Sigmoid colon (tissue), 7 donors: ENCODE measurements at places on chromosomes 6 and 20. TPM values are rescaled to one million over a fixed set of nuclear protein-coding genes. Genes with fewer than 3 reads are reported as not detected.

Gene GJA10
- total RNA-seq: not detected

Gene NKX2-4
- total RNA-seq: not detected

Gene C20orf204
- total RNA-seq: 1.1 TPM

Gene AK9
- total RNA-seq: 16.6 TPM

Gene ULBP1
- total RNA-seq: not detected

Gene ZSCAN16
- total RNA-seq: 1.4 TPM

Gene PTPRA
- total RNA-seq: 80.0 TPM

Gene SLC52A3
- total RNA-seq: 0.36 TPM

Gene SLC18B1
- total RNA-seq: 9.1 TPM

Gene GHRH
- not detected for total RNA-seq

Gene CLIC5
- total RNA-seq: 1.8 TPM

Gene RFX6
- total RNA-seq: not detected

DNA sequence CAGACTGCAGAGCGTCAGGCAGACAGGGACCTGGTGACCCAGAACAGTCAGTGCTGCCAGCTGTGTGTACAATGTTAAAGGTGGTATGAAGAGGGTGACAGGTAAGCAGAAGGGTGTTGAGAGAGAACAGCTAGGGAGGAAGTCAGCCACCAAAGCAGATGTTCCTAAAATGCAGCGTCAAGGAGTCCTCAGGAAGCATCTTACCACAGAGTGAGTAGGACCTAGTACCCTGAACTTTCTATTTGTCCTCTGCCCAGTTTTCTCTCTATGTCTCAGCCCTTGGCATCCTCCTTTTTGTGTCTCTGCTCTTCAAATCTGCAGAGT, 14.2 kb downstream of the STMND1 start:
- DNase-seq: no peak

DNA sequence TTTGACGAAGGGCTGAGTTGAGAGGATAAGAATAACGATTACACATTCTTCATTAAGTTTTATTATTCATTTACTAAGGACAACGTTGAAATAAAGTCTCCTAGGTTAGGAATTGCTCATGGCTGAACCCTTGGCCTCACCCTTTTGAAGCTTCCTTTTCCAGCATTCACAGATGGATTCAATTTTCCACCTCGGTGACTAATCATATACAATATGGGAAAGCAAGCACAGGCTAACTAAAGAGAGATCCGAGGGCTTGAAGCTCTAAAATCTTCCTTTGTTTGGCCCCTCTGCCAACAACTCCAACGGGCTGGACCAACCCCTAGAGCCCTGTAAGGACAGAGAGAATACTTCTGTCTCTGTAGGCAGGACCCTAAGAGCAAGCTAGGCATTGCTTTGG, 159.5 kb downstream of the SOD2 start:
- DNase-seq: no peak

DNA sequence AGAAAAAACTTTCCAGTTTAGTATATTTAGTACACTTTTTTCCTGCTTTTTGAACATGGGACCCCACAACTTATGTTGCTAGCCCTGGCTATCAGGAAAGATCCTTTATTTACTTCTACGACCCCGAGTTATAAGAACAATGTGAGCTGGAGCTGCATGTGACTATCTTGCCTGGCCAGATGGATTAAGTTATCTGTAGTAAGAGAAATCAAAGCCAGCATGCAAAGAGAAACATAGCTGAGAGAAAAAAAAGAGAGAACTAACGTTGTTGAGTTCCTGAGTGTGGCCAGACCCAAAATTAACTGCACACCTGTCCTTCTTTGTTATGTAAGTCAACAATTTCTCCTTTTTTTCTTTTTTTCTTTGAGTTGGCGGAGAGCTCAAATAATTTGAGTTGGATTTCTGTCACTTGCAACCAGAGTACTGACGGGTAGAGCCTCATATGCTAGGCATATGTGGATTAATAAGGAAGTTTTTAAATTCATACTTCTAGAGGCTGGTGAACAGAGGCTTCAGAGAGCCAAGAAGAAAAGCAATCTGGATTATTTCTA, 219.5 kb downstream of the HACE1 start:
- DNase-seq: no peak

- no peak for DNase-seq
These were observed 4.8 kb downstream of the FBXO30 start for GRCh38 chr6:145809785-145810184.

DNA sequence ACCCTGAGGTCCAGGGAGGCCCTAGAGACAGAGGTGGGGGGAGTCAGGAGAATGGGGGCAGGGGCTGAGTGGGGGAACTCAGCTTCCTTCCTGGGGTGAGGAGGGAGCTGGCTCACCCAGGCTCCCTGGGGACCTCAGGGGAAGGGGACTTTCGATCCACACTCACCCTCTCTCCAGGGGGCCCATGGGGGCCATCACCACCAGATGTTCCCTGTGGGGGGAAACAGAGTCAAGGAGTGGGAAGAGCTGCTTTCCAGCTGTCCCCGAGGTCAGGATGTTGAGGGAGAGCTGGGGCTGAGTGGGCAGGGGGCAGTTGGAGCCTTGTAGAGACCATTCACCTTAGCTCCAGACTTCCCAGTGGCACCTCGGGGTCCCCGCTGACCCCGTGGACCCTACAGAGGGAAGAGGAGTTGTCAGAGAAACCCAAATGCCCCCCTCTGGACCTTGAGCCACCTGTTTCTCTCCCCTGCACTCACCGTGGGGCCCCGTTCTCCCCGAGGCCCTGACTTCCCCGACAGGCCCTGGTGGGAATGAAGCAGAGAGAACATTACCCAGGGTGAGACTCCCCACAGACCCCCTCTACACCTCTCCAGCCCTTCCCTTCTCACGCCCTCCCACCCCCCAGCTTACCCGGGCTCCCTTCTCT, 18.6 kb downstream of the COL11A2 start:
- no peak for DNase-seq

- DNase-seq: no peak
These were observed 3.7 kb upstream of the SPDEF start for GRCh38 chr6:34559651-34560365.

GRCh38 chr20:32585011-32585585, at the start of gene NOL4L:
Gene NOL4L (minus strand): TSS chr20:32585333. CDS start chr20:32584890, 443 bp downstream.
- DNase-seq: no peak

DNA sequence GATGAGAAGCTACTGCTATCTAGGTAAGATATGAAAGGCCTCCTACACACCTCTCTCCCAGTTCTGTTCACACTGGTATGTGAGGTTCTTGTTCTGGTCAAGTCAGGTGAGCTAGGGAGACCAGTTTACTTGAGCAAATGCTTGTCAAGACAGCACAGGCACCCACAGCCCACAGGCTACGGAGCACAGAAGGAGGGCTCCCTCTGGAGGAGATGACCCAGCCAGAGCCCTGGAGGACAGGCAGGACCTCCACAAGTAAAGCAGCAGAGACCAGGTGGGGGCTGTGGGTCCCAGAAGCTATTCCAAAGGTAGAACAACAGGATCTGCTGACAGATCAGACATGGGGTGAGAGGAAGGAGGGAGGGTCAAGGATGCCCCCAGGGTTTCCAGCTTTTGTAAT, 13.2 kb downstream of the MMP24OS start:
- no peak for DNase-seq

DNA sequence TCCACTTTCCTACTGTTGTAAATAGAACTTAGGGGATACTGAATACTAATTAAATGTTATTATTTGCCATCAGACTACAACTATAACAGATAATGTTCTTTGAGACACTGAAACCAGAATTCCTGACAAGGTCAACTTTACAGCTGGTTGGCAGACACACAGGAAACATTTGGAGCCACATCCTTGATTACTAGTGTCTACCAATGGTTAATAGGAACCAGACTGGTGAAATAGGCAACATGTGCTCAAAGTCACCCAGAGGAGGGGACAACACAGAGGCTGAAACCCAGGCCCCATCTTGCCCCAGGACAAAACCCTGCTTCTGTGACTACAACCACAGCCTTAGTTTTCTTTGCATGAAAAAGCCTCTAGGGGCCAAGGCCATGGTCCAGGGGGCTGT, 47.8 kb upstream of the NT5E start:
- DNase-seq: no peak

GRCh38 chr6:102848796-102849195, 1455.3 kb downstream of the GRIK2 start:
- DNase-seq: no peak

DNA sequence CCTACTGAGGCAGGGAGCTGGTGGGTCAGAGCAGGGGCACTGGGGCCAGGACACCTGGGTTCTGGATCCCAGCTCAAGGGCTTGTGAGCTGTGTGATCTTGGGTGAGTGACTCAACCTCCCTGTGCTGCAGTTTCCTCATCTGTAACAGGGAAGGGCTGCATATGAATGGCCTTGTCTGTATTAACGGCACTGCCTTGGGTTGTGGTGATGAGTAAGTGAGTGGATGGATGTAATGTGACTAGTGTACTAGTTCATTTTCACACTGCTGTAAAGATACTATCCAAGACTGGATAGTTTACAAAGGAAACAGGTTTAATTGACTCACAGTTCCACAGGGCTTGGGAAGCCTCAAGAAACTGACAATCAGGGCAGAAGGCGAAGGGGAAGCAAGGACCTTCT, 233.5 kb downstream of the TAF4 start:
- no peak for DNase-seq

- no peak for DNase-seq
These were observed 31.7 kb upstream of the CCN5 start for GRCh38 chr20:44683263-44684046.

GRCh38 chr6:70957284-70957617, 391 bp upstream of the B3GAT2 start:
- DNase-seq: no peak

DNA sequence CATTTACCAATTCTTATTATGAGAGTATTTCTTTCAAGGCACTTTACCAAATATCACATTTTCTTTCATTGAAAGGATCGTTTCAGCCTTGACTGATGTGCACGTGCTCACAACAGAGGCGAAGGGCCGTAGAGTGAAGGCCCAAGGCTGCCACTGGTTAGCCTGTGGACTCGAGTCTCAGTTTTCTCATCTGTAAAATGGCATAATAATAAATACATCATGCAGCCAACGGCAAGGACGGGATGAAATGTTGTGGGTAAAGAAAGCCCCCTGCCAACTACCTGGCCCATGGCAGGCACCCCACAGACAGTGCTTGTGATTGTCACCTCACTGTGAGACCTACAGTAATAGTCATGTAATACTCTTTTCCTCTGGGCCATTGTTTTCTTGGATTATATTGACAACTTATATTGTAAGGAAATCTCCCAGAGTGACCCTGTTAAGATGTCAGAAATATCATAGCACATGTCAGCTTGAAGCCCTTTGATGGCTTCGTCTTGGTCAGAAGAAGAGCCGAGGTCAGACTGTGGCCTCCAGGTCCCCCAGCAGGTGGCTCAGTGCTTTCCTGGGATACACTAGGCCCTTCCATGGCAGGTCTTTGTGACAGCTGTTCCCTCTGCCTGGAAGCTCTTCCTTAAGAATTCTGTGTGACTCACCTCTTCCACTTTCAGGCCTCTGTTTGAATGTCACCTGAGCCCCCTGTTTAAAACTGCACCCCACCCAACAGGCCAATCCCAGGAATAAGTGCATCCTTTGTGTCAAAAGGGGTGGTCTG, 36.3 kb downstream of the FAM50B start:
- no peak for DNase-seq

DNA sequence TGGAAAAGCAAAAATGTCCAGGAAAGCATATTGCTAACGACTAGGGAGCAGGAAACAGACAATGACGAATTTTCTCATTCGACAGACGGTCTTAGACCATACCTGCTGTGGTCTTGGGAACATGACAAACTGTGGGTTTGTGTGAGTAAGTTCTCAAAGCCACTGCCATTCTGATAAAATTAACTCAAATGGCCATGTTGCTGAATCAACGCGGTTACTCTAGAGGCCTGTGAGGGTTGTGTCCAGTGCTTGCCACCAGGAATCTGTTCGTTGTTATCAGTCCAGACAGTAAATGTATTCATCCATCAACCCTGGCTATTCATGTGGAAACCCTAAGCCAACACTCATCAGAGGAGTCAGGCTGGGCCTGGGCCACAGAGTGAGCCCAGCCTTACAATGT, 124.3 kb downstream of the MYLK4 start:
- no peak for DNase-seq

GRCh38 chr20:54194724-54195438, 13.0 kb upstream of the PFDN4 start:
- DNase-seq: no peak

- DNase-seq: no peak
These were observed 168.5 kb upstream of the ATXN1 start for GRCh38 chr6:16929809-16930208.

- no peak for DNase-seq
These were observed 17.6 kb downstream of the GCLC start for GRCh38 chr6:53527249-53527765.

GRCh38 chr6:132482581-132482980, 30.3 kb downstream of the STX7 start:
- DNase-seq: no peak
